D341Med (cell line): ENCODE measurements at places on chromosomes 3 and 15.

GRCh38 chr3:99315896-99316295, 322.5 kb upstream of the COL8A1 start:
- no peak for DNase-seq

DNA sequence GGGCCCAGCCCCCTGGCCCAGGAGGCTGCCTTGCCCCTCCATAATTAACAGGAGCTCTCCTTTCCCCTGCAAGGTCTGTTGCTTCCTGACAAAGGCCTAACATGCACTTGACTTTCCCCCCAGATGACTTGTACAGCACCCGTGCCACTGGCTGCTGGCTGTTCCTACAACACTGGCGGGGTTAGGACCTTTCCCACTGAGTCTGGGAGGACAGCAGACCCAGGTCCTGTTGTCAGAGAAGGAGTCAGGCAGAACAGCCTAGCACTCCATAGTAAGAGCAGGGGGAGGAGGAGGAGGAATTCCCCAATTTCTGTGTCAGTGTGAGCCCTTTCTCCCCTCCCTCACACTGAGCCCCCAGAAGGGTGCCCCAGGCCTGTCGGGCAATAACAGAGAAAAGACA, 99.2 kb downstream of the CORO2B start:
- DNase-seq, result no peak

DNA sequence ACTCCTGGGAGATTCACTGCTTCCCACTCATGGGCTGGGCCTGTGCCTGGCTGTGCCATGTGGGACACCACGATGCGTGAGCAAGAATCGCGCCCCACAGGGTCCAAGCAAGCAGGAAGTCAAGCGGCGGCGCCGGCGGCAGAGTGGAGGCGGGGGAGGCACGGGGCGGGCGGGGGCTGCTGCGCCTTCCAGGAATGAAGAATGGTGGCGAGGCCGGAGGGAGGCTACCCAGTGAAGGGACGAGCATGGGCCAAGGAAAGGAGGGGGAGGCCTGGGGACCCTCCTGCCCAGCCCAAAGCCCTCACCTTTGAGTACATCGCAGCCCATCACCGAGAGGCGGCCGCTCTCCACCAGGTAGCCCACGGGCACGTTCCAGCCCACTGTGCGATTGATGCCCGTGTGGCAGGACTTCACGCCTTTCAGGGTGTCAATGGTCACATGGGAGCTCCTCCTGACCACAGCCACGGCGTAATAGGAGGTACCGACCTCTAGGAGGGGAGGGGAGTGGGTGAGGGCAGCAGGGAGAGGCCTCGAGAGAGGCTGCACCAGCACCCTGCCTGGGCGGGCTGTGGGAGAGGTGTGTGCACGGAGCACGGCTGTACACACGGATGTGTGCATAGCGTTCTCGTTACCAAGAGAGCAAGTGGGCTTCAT, 5.5 kb downstream of the MELTF start:
- peak; percentile 28 for DNase-seq

GRCh38 chr3:150268426-150269391, 139.4 kb upstream of the TSC22D2 start:
- no peak for DNase-seq

- DNase-seq, result no peak
Observed at GRCh38 chr3:185912929-185913901, 24.6 kb downstream of the TRA2B start.

GRCh38 chr3:13717222-13717895, 162.5 kb downstream of the WNT7A start:
- peak; percentile 4 for DNase-seq

GRCh38 chr3:42829083-42829627, 19.9 kb downstream of the ACKR2 start:
- no peak for DNase-seq
